ENCODE measurements at places on chromosomes 2 and 18. TPM values are rescaled to one million over a fixed set of nuclear protein-coding genes. Genes with fewer than 3 reads are reported as not detected.

Gene HOXD4
- total RNA-seq: not detected

Gene ABCB11
- 0.09 TPM for total RNA-seq

Gene SRD5A2
- not detected for total RNA-seq

Gene INO80C
- total RNA-seq: 12.6 TPM

Gene SLC8A1
- 9.6 TPM for total RNA-seq

Gene CPS1
- total RNA-seq: 86.8 TPM

Gene TTLL4
- total RNA-seq: 41.0 TPM

DNA sequence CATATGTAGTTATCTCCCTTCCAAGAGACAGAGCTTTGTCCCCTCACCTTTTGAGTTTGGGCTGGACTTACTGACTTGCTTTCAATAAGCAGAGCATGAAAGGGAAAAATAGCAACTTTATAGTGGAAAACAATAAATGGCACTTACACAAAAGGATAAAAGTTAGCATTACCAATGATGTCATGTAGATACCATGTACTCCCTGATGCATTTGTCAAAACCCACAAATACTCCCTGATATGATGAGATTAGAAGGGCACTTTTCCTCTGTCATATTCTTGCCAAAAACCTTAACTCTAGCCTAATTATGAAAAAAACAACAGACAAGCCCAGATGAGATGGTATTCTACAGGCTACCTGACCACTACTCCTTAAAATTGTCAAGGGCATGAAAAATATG is 16.0 kb downstream of the HIBCH start:
- no peak for DNase-seq
- no peak overlapping the region for H3K27ac ChIP-seq
- no peaks in the 10 kb centered on the region for H3K4me1 ChIP-seq
- H3K36me3 ChIP-seq: no peaks in the 10 kb centered on the region

- H3K36me3 ChIP-seq: no peaks in the 10 kb centered on the region
- DNase-seq: no peak
- no peaks in the 10 kb centered on the region for H3K27me3 ChIP-seq
- H3K4me3 ChIP-seq: no peak overlapping the region
- H3K4me1 ChIP-seq: no peaks in the 10 kb centered on the region
- no peak overlapping the region for H3K27ac ChIP-seq
Observed at GRCh38 chr18:61292280-61293035, 40.8 kb upstream of the CDH20 start.

GRCh38 chr2:229610333-229610732 is 104.0 kb downstream of the DNER start:
- H3K4me3 ChIP-seq: no peak overlapping the region
- no peaks in the 10 kb centered on the region for H3K36me3 ChIP-seq
- no peak overlapping the region for H3K27ac ChIP-seq
- no peak for DNase-seq

DNA sequence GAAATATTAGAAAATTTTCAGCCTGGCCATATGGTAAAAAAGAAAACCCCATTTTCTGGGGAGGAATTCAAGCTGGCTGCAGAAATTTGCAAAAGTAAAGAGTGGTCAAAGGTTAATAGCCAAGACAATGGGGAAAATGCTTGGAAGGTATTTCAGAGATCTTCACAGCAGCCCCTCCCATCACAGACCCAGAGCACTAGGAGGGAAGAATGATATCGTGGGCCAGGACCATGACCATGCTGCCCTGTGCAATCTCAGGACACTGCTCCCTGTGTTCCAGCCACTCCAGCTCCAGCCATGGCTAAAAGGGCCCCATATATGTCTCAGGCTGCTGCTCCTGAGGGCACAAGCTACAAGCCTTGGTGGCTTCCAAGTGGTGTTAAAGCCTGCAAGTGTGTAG is 93.9 kb upstream of the AGAP1 start:
- H3K36me3 ChIP-seq: no peaks in the 10 kb centered on the region
- H3K4me1 ChIP-seq: no peaks in the 10 kb centered on the region
- no peak for DNase-seq
- H3K27me3 ChIP-seq: no peaks in the 10 kb centered on the region
- no peak overlapping the region for H3K4me3 ChIP-seq

- H3K36me3 ChIP-seq: no peaks in the 10 kb centered on the region
- H3K27me3 ChIP-seq: no peaks in the 10 kb centered on the region
- DNase-seq: no peak
Observed at GRCh38 chr2:105782646-105783045, 37.9 kb downstream of the NCK2 start.

GRCh38 chr2:233164967-233165366 is 86.5 kb upstream of the ATG16L1 start:
- no peak overlapping the region for H3K4me3 ChIP-seq
- DNase-seq: no peak
- no peaks in the 10 kb centered on the region for H3K4me1 ChIP-seq
- no peak overlapping the region for H3K27ac ChIP-seq
- no peaks in the 10 kb centered on the region for H3K27me3 ChIP-seq

DNA sequence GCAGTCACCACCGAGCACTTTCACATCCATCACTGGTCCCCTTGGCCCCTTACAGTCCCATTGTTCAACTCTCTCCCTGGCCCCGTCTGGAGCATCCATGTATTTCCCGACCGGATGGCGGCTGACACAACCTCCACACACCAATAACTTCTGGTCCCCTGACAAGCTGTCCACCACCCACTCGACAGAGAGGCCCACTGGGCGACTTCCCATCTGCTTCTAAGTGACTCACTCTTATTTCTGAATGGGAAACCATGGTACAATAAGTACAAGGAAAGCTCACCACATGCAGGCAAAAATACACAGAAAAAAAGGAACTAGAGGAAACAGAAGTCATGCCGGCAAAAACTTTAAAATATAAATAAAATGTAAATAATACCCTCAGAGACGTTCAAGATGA is 82.9 kb upstream of the RAB12 start:
- no peak overlapping the region for H3K27ac ChIP-seq
- H3K36me3 ChIP-seq: no peaks in the 10 kb centered on the region

GRCh38 chr2:176814740-176815367 is 397.7 kb upstream of the HNRNPA3 start:
- no peak overlapping the region for H3K27ac ChIP-seq
- peaks cover 19% of the 10 kb centered on the region for H3K4me1 ChIP-seq
- H3K4me3 ChIP-seq: no peak overlapping the region

DNA sequence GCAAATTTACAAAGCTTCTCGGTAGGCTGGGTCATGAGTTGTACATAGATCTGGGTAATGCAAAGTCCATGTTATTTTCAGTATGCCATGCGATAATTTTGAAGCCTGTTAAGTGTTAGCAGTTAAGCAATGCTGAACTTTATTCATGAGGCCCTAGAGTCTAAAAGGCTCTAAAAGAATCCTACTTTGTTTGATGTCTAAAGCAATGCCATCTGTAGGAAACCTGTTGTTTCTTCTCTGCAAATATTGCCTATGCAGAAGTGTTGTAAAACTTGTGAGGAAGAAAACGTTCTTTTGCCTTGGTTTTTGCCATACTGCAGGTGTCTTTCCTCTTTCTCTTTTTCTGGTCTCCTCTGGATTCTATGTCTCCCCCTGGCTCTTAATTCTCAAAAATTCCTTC is 9.1 kb downstream of the ARHGAP15 start:
- DNase-seq: no peak
- H3K36me3 ChIP-seq: no peaks in the 10 kb centered on the region
- H3K4me3 ChIP-seq: no peak overlapping the region
- no peaks in the 10 kb centered on the region for H3K4me1 ChIP-seq
- H3K27me3 ChIP-seq: no peaks in the 10 kb centered on the region
- H3K27ac ChIP-seq: no peak overlapping the region

DNA sequence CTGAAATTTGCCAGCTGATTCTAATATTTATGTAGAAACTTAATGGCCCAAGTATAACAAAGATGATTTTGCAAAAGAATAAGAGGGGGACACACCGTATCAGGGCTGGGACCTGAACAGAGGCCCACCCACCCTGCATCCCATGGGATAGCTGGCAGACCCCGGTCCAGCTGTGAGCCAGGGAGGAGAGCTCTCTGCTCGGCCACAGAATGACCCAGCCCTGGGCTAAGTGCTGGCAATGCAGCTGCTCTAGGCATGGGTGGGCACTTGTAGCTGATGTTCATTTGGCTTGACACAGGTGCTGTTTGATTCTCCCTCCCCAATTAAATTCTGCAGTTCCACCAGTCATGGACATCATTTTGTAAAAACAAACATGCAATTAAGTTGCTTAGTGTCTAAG is 522.8 kb upstream of the RAB6C start:
- peaks cover 3% of the 10 kb centered on the region for H3K27me3 ChIP-seq
- no peaks in the 10 kb centered on the region for H3K36me3 ChIP-seq
- no peak overlapping the region for H3K4me3 ChIP-seq
- no peak overlapping the region for H3K27ac ChIP-seq

GRCh38 chr18:35711227-35711626 is 129.7 kb downstream of the GALNT1 start:
- no peaks in the 10 kb centered on the region for H3K27me3 ChIP-seq
- H3K27ac ChIP-seq: no peak overlapping the region
- no peaks in the 10 kb centered on the region for H3K4me1 ChIP-seq

DNA sequence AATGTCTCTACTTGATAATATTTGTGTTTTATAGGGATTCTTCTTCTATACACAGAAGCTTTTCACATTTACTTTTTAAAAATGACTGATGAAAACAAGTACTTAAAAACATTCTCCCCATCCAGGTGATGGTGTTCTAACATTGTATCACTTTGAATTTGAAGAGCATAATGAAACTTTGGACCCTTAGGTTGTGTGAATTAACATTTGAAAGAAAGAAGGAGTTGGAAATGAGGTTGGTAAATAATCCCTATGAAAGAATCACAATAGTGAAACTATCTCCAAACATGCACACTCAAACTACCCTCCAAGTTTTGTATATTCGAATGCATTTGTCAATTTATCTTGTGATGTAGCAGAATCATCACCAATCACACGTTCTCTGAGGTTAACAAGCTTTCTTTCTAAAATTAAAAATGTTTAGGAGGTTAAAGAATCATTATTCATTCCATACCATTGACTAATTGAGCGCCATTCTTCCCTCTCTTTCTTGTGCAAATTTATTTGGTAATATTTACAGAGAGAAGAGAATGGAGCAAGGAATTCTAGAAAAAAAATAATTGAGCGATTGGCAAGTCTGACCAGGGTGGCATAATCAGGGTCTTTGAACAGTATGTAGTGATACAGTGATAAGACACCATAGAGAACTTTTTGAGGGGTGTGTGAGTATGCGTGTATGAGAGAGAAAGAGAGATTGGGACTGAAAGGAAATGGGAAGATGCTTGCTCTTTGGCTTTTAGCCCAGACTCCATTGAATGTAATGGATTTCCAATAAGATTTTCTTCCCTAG is 260.0 kb upstream of the NRXN1 start:
- H3K27me3 ChIP-seq: no peaks in the 10 kb centered on the region
- H3K4me3 ChIP-seq: no peak overlapping the region
- DNase-seq: no peak

- DNase-seq: no peak
- no peak overlapping the region for H3K4me3 ChIP-seq
- no peaks in the 10 kb centered on the region for H3K4me1 ChIP-seq
- no peak overlapping the region for H3K27ac ChIP-seq
- H3K27me3 ChIP-seq: no peaks in the 10 kb centered on the region
- no peaks in the 10 kb centered on the region for H3K36me3 ChIP-seq
Observed at GRCh38 chr2:37558623-37559022, 112.8 kb downstream of the CDC42EP3 start.

DNA sequence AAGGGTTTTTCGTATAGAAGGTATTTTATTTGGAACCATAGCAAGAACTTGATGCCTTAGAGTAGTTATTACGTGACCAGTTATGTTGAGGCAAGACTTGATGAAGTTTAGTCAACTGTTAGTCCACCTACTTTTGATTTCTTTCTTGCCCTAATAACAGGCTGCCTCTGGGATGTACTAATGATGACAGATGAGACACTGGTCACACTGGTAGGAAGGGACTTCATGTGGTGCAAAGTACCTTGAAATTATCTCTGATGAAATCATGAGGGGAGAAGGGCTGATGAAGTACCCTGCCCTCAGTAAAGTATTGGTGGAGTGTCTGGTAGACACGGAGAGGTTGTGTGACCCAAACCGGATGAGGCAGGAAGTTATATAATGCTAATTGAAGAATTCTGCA is 5.4 kb downstream of the DIS3L2 start:
- no peaks in the 10 kb centered on the region for H3K4me1 ChIP-seq
- H3K4me3 ChIP-seq: no peak overlapping the region
- H3K27me3 ChIP-seq: no peaks in the 10 kb centered on the region

- H3K27ac ChIP-seq: no peak overlapping the region
- no peaks in the 10 kb centered on the region for H3K27me3 ChIP-seq
Observed at GRCh38 chr18:39421276-39421675, 1855.7 kb upstream of the CELF4 start.
